Metanephros (tissue), 2 donors: ENCODE measurements at places on chromosomes 2 and 18. TPM values are rescaled to one million over a fixed set of nuclear protein-coding genes. Genes with fewer than 3 reads are reported as not detected.

The SYT4 gene
- total RNA-seq: 1.1 TPM

The POTEC gene
- not detected for total RNA-seq

The FBXO48 gene
- 0.53 TPM for total RNA-seq

The ACKR3 gene
- 33.7 TPM for total RNA-seq

The DNER gene
- total RNA-seq: 44.3 TPM

The DNAJC5G gene
- total RNA-seq: 0.12 TPM

The SCN1A gene
- total RNA-seq: 0.06 TPM

The TRABD2A gene
- total RNA-seq: 1.1 TPM

The B4GALT6 gene
- total RNA-seq: 5.7 TPM

The ALK gene
- total RNA-seq: 0.29 TPM

The RESP18 gene
- not detected for total RNA-seq

The SLC35F5 gene
- 193 TPM for total RNA-seq

The KIAA2012 gene
- 0.18 TPM for total RNA-seq

The CNDP1 gene
- 0.23 TPM for total RNA-seq

The SRD5A2 gene
- total RNA-seq: 0.06 TPM

The ACOXL gene
- total RNA-seq: 0.99 TPM

The CAVIN2 gene
- 51.9 TPM for total RNA-seq

The PXDN gene
- total RNA-seq: 210 TPM

The RAB6D gene
- total RNA-seq: not detected

The LIPT1 gene
- 9.9 TPM for total RNA-seq

The TMEM87B gene
- 15.0 TPM for total RNA-seq

The CDH2 gene
- 37.9 TPM for total RNA-seq

The ZSCAN30 gene
- total RNA-seq: 29.4 TPM

The NEUROD1 gene
- not detected for total RNA-seq

The CCDC74B gene
- total RNA-seq: 10.6 TPM

The EVA1A gene
- 34.6 TPM for total RNA-seq

The UGT1A5 gene
- not detected for total RNA-seq

The SLC39A10 gene
- total RNA-seq: 46.1 TPM

The E2F6 gene
- 16.3 TPM for total RNA-seq

The UCN gene
- total RNA-seq: 2.5 TPM

The D2HGDH gene
- 39.3 TPM for total RNA-seq

The TMEM198 gene
- 4.6 TPM for total RNA-seq

The REG1B gene
- total RNA-seq: not detected

The TPO gene
- 0.58 TPM for total RNA-seq

The GPR75 gene
- total RNA-seq: 1.6 TPM

The GKN1 gene
- not detected for total RNA-seq

The FHOD3 gene
- total RNA-seq: 44.5 TPM

The NYAP2 gene
- total RNA-seq: 0.12 TPM

The IGFBP2 gene
- total RNA-seq: 281 TPM

The ANKRD23 gene
- 12.5 TPM for total RNA-seq

The EML6 gene
- 21.1 TPM for total RNA-seq

The POTEI gene
- total RNA-seq: 0.06 TPM

The POTEJ gene
- 0.12 TPM for total RNA-seq

The LGALSL gene
- total RNA-seq: 19.2 TPM

The ZNF142 gene
- 16.7 TPM for total RNA-seq

The GNLY gene
- not detected for total RNA-seq

The FKBP1B gene
- total RNA-seq: 5.9 TPM

The TXNDC2 gene
- total RNA-seq: not detected

The RALBP1 gene
- 71.2 TPM for total RNA-seq

The TRAK2 gene
- total RNA-seq: 38.2 TPM

The TGFA gene
- total RNA-seq: 13.8 TPM

The PID1 gene
- 10.3 TPM for total RNA-seq

The CIDEA gene
- total RNA-seq: 0.64 TPM

The IL1F10 gene
- total RNA-seq: not detected

The KIF5C gene
- total RNA-seq: 3.6 TPM

The VWC2L gene
- 0.35 TPM for total RNA-seq
